Panc1 (cell line): ENCODE measurements at places on chromosomes 7 and 10. TPM values are rescaled to one million over a fixed set of nuclear protein-coding genes. Genes with fewer than 3 reads are reported as not detected.

Gene FKBP6
- total RNA-seq: not detected

Gene PRKCQ
- 0.23 TPM for total RNA-seq

Gene WDFY4
- 0.23 TPM for total RNA-seq

Gene AKR1C8
- not detected for total RNA-seq

Gene BHLHA15
- 0.26 TPM for total RNA-seq

Gene PAPOLB
- not detected for total RNA-seq

Gene HNRNPF
- total RNA-seq: 466 TPM

Gene NFKB2
- total RNA-seq: 105 TPM

Gene SLC16A9
- 0.13 TPM for total RNA-seq

Gene VWDE
- total RNA-seq: 8.5 TPM

Gene PTPN20
- 9.5 TPM for total RNA-seq

Gene IDI2
- not detected for total RNA-seq

Gene ACHE
- 10.4 TPM for total RNA-seq

Gene MLXIPL
- total RNA-seq: 7.2 TPM

Gene HOXA6
- 3.3 TPM for total RNA-seq

Gene PCGF5
- total RNA-seq: 23.3 TPM

Gene UBTD1
- 55.6 TPM for total RNA-seq

Gene GPR26
- not detected for total RNA-seq

Gene ASZ1
- not detected for total RNA-seq

Gene EVX1
- 0.10 TPM for total RNA-seq

Gene TUBB8
- 0.08 TPM for total RNA-seq

Gene CCDC126
- total RNA-seq: 10.3 TPM

Gene IFIT2
- total RNA-seq: 31.6 TPM

Gene ABCA13
- total RNA-seq: 1.7 TPM

Gene RRP12
- total RNA-seq: 94.9 TPM

Gene CDK6
- 57.4 TPM for total RNA-seq

Gene C10orf95
- total RNA-seq: 0.21 TPM

Gene GPR158
- total RNA-seq: 0.64 TPM

Gene NPTX2
- total RNA-seq: 0.15 TPM

Gene PDE1C
- not detected for total RNA-seq

Gene ST8SIA6
- 0.82 TPM for total RNA-seq

Gene NKX6-2
- total RNA-seq: 1.6 TPM

Gene SPAM1
- not detected for total RNA-seq

Gene HOXA9
- total RNA-seq: not detected

Gene AGMO
- not detected for total RNA-seq

Gene NXPH1
- total RNA-seq: not detected

Gene ZNF800
- 26.0 TPM for total RNA-seq

Gene FAM25G
- total RNA-seq: not detected
